CD4-positive, alpha-beta T cell treated with Interleukin-10 for 1 hour (primary cell): ENCODE measurements at places on chromosomes 11 and 22.

GRCh38 chr11:68988491-68988890 is 7.7 kb upstream of the MRGPRD start:
- DNase-seq, result no peak

DNA sequence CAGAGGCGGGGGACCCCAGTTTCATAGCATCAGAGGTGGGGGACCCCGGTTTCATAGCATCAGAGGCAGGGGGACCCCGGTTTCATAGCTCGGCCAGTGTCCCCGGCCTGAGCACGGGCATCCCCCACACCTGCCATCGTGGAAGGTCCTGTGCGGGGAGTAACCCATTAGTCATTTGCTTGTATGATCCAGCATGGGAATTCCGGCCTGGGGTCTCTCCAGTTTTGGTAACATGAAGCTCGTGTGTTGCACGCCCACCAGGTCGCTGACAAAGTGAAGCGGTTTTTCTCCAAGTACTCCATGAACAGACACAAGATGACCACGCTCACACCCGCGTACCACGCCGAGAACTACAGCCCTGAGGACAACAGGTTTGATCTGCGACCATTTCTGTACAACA is 29.0 kb upstream of the KRTAP5-7 start:
- no peak for DNase-seq

- DNase-seq, result peak; percentile 78
These were observed 282.5 kb downstream of the ETS1 start for GRCh38 chr11:128304666-128305485.

- DNase-seq, result peak; percentile 53
These were observed 27.8 kb downstream of the MORC2 start for GRCh38 chr22:30940685-30941362.

GRCh38 chr11:2664791-2665525 is 34.8 kb downstream of the KCNQ1OT1 start:
- no peak for DNase-seq

GRCh38 chr11:44592125-44592940 is 26.9 kb downstream of the CD82 start:
- DNase-seq, result no peak

GRCh38 chr11:93648158-93648557 is 13.3 kb upstream of the CEP295 start:
- DNase-seq, result no peak

DNA sequence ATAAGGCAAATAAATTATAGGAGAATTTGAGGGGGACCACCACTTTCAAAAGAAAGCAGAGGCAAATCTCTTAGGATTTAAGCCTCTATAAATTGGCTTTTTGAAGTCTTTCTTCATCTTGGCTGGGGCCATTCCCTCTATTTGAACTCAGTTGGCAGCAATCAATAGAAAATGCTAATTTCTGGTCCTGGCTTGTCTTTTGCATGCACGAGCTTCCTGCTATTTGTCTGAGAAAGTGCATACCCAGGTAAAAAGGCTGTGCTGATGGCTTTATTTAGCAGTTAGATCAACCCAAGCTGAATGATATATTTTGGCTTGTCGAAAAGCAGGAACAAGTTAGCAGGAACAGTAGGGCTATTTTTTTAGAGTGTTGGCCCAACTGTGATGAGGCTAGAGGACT is 64.1 kb upstream of the GRAMD1B start:
- DNase-seq, result no peak

- DNase-seq, result no peak
These were observed 138.1 kb downstream of the SHANK2 start for GRCh38 chr11:71114124-71114851.

GRCh38 chr11:129251067-129251466 is 58.9 kb upstream of the ARHGAP32 start:
- DNase-seq, result no peak

DNA sequence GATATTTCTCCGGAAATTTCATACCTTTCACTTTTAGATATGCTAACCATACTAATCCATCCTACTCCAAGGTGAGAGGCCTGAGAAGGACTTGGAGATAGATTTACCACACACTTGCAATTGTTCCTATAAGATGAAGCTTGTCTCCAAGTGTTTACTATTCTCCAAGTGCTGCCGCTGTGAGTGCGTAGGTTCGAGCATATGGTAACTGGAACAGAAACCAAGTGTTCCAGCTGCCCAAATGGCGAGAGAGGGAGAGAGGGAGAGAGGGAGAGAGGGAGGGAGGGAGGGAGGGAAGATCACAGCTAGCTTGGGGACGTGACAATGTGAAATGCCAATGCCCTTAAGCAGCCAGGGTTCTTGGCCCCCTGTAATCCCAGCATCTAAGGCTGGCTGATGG is 21.5 kb downstream of the ASCC2 start:
- no peak for DNase-seq

GRCh38 chr11:71463331-71464211 is 10.6 kb downstream of the NADSYN1 start:
- no peak for DNase-seq

DNA sequence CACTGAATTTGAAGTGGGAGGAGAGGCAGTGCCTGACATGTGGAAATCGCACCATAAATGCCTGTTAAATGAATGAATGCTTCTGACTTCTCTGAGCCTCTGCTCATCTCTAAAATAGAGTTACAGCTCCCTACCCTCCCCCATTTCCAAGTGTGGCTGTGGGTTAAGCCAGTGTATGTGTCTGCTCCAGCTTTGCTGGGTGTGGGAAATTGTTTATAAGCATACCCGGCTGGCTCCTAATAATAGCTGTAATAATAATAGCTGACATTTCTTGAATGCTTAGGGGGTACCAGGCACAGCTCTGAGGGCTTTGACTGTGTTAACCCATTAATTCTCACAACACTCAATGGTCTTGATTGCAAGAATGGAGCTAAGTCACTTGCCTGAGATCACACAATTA is 7.0 kb upstream of the FCHSD2 start:
- no peak for DNase-seq
